ENCODE measurements at places on chromosomes 3 and 15.
A peak's percentile ranks its signal among the peaks of the same experiment; 100 is the strongest.

DNA sequence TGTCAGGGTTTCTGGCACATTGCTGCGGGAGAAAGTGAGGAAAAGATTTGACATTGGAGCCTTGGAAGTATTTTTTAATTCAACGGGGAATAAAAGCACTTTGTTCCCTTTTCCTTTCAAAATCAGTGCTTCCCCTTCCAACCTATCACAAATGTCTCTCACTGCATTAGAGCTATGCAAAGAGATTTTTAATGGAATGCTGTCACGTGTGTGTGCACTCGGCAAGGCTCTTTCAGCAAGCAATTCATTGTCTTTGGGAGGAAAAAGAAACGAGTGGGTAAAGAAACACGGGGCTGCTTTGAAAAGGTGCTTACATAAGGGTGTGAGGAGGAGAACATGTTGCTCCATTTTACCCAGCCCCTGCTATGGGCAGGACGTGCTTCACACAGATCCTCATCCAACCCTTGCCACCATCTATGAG is 490.4 kb upstream of the PROK2 start:
- DNase-seq = no peak

- peak; percentile 36 for DNase-seq
Measured at GRCh38 chr3:71905426-71905825, 120.5 kb upstream of the PROK2 start.

- DNase-seq = no peak
Measured at GRCh38 chr15:87477737-87478686, 778.5 kb downstream of the NTRK3 start.

DNA sequence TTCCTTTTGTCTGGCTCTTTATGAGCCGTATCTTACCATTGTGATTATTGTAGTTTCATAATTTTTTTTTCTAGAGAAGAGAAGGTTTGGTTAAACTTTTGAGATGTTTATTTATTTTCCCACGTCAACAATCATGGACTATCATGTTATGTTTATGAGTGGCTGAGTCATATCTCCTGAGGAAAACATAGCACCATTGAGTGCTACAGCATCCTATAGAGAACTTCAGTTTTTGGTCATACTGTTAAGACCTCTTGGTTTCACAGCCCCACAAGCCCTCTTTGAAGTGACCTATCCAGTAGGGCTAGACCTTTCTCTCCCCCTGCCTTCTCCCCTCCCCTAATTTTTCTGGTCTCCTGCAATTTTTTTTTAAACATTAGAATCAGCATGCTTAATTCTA is 20.8 kb downstream of the PIK3CA start:
- no peak for DNase-seq

- no peak for DNase-seq
Measured at GRCh38 chr15:76298986-76299385, 12.3 kb downstream of the ETFA start.

GRCh38 chr15:85289677-85290365 is 90.6 kb upstream of the AKAP13 start:
- no peak for DNase-seq

GRCh38 chr15:99509686-99510461 is 55.9 kb upstream of the MEF2A start:
- DNase-seq = peak; percentile 22

DNA sequence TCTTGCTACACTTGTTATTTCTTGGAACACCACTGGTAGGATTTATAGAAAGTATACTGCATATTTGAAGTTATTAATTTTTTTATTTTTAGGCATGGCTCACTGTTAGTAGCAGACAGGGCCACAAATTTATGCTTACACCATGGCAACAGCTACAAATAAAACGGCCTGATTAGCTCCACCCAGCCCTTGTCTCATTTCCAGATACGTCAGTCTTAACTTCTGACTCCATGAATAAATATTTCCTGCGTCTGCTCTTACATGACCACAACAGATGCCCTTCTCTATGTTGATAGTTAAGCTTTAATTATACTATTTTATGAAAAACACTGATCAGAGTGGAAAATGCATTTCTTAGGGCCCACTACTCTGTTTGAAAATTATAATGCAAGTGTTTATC is 62.3 kb upstream of the CPOX start:
- no peak for DNase-seq

DNA sequence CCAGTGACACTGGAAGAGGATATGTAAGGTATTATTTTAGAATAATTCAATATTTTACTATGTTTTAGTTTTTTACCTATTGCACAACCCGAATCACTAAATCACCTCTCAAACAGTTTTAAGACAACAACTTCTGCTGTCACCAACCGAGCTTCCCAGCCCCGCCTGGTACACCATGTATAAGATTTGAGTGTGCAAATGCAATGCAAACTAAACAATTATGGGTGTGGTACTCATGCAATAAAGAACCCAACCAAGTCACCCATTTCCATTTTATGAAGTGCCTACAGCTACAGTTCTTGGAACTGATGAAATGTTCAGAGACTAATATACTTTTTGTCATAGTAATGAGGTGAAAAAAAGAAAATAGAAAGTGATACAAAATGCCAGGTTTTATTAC is 256.2 kb downstream of the TAFA4 start:
- DNase-seq = no peak

GRCh38 chr3:31871939-31872507 is 109.0 kb downstream of the OSBPL10 start:
- no peak for DNase-seq

- DNase-seq = no peak
Measured at GRCh38 chr3:32780071-32780734, 37.6 kb upstream of the TRIM71 start.

DNA sequence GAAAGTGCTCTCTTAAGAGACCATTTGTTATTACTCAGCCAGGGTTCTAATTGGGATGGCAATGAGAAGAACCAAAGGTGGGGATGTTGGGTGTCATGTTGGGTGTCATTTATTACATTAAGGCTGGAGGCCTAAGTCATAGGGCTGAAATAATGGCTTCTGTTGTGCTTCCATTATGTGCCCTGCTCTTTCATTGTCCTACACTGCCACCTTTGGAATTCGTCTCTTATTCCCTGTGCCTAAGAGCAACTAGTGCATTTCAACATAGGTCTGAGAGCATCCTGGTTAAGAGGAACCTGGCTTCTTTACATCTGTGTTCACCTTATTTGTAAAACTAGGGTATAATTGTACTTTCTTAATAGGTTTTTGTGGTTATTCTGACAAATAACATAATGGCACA is 32.2 kb downstream of the RIOX2 start:
- DNase-seq = no peak

GRCh38 chr15:25811481-25811906 is 51.6 kb downstream of the ATP10A start:
- no peak for DNase-seq

- DNase-seq = no peak
Measured at GRCh38 chr3:188240189-188240981, 86.4 kb downstream of the LPP start.

DNA sequence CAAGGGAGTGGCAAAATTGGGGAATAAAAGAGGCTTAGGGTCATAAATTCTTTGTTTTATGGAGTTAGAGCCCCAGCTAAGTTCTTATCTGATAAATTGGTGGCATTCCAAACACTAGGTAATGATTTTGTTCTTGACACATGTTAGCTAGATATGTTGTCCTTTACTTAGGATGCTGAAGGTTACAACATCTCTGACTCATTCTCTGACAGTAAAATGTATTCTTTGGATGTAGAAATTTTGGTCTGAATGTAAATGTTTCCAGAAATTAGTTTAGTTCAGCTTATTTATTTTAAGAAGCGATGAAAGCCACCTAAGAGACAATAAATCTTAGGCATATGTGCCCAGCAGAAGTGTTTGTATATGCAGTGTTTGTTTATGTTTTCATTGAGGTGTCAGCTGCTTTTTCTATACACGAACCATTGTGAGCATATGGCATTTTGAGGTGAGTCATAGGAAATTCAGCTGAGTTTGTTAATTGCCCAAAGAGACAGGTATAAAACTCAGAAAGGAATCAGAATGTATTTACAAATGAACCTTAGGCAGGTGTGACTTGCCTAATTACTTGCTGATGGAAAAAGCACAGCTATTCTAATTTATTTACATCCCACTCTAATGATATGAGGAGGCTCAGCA is 247.7 kb downstream of the AGBL1 start:
- DNase-seq = no peak

All from CD4-positive, alpha-beta T cell treated with Interferon gamma for 1 hour (primary cell).